ENCODE measurements at places on chromosomes 16 and 17.

DNA sequence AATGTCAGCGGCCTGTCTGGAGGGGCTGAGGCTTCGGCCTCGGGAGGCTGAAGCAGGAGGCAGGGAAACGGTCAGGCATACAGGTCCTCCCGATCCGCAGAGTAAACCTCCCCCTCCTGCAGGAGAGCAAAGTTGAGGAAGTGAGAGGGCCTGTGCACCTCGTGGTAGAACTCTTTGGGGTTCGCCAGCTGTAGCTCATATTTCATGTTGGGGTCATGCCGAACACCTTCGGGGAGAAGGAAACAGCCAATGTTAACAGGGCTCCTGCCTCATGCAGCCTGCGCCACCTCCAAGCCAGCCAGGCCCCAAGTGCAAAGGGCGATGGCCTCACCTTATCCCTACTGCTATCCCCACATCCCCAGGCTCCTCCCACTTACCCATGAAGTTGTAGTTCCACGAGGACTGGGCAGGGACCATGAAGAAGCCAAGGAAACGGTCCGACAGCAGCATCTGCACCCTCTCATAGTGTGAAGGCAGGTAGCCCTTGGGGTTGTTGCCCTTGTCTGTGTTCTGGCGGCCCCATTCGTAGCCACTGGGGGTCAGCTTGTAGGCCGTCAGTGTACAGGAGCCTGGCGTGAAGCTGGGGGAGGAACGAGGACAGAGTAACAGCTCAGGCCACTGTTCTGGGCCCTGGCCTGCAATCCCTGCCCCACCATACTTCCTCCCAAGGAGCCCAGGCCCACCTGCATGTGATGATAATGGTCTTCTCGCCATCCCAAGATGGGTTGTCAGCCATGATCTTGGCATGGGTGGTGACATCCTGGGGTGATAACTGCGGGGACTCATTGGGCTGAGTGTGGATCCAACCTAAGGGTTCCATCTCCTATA is 1.3 kb upstream of the RILP start:
- DNase-seq: no peak

DNA sequence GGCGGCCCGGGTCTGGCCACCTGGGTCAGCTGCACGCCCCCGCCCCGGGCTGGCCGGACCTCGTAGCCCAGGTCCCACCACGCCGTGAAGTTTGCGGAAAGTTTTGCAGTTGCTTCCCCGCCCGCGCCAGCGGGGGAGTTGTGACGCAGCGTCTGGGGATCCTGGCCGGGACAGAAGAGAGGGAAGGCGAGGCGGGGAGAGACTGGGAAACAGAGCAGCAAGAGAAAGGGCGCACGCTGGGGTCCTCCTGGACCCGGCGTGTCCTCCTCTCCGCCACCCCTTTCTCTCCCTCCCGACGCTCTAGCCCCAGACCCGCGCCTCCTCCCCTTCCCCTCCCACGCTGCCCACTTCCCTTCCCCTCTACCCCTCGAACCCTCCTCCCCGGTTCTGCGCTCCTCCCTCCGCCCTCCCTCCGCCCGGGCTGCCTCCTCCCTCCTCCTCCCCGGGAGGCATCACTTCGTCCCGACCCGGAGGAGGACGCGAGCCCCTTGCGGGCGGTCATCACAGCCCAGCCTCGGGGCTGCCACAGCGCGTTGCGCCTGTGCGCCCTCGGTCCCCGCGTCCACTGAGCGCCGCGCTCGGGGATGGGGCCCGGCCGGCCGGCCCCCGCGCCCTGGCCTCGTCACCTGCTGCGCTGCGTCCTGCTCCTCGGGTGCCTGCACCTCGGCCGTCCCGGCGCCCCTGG is at the start of gene MRC2:
Gene MRC2, plus strand, starts transcription at position 452 of the 685 bp plus-strand sequence. Its CDS starts 133 bp downstream, at position 585.
- DNase-seq: peak; percentile 73

- peak; percentile 25 for DNase-seq
These were observed 902 bp downstream of the ARHGAP27 start for GRCh38 chr17:45431531-45432404.

DNA sequence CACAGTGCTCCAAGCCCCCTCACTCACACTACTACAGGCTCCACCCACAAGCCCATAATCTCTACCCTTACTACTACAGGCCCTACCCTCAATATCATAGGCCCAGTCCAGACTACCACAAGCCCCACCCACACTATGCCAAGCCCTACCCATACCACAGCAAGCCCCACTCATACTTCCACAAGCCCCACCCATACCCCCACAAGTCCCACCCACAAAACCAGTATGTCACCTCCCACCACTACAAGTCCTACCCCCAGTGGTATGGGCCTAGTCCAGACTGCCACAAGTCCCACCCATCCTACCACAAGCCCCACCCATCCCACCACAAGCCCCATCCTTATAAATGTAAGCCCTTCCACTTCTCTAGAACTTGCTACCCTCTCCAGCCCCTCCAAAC is 13.8 kb downstream of the RIPOR1 start:
- DNase-seq: peak; percentile 81

- no peak for DNase-seq
These were observed 5.3 kb downstream of the DDX52 start for GRCh38 chr17:37637956-37638355.

GRCh38 chr17:45397796-45398195 is 34.9 kb downstream of the ARHGAP27 start:
- DNase-seq: no peak

DNA sequence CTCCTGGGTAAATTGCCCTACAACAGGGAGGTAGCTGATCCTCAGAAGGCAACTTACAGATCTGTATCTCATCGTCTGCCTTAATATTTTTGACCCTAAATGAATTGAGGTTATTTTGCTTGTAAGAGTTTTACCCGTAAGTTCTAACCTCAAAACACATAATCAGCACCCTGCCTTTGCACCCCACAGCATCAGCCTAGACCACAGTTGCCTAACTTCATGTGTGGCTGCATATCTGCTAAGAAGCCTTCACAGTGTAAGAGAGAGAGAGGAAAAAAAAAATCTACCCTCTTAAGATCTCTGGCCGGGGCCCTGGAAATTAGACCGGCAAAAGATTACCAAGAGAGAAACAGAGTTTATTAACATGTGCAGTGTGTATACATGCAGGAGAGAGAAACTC is 76.9 kb downstream of the ARHGAP44 start:
- no peak for DNase-seq

DNA sequence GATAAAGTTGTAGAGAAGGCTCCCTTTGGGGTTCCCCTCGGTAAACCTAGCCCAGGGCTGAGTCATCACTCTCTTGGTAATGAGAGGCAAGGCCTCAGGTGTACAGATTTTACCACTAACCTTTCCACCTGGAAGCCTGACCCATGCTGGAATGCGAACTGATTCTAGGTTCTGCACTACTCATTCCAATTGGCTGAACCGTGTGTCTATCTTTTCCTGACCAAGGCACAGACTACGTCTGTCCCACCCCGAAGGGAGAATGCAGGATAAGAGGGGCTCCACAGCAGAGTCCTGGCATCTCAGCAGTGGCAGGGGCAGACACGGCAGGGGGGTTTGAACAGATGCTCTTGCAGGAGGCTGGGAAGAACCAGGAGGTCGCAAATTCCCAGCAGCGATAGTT is 65.4 kb upstream of the B4GALNT2 start:
- DNase-seq: no peak

DNA sequence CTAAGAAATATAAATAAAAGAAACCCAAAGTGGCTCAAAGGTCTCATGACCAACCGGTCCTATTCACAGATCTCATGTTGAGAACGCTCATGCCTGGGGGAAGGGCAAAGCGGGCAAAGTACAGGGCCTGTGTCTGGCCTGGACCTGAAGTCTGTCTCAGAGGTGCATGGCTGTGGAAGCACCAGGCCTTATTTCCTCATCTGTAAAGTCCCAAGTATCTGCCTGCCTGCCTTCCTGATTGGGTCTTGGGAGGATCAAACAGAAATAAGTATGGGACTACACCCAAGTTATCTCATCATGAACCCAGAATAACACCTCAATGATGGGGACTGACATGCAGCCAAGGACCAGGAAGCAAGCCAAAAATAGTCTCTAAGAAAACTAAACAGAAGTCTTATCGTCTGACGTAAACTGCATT is 14.2 kb downstream of the AXIN2 start:
- peak; percentile 48 for DNase-seq

- no peak for DNase-seq
These were observed at the start of gene SCNN1B for GRCh38 chr16:23302045-23302956. Gene SCNN1B, plus strand, starts transcription at chr16:23302302. Its CDS starts 46,298 bp downstream, at chr16:23348600.

GRCh38 chr17:47733047-47733673 is at the start of gene TBX21:
Gene TBX21, plus strand, starts transcription at chr17:47733236. Its CDS starts 219 bp downstream, at chr17:47733455.
- peak; percentile 12 for DNase-seq
